ENCODE measurements at places on chromosomes 5 and 9.
A peak's percentile ranks its signal among the peaks of the same experiment; 100 is the strongest.

DNA sequence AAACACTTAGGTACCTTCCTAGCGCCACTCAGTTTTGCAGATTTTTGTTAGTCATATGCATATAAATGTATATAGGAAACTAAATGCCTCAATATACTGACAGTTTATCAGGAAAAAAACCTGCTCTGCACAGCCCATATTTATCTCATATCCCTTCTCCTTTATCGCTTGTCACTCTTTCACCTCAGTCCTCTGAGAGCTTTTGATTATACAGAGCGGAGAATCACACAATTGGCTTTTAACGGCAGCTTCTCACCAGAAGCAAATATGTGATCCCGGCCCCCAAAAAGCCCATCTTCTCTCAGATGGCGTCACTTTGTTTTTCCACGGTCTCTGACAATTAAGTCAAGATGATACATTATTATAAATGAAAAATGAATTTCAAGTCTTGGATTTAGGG, 362.6 kb downstream of the DNAH5 start:
- H3K36me3 ChIP-seq = peaks cover 4% of the 10 kb centered on the region
- DNase-seq = no peak
- H3K4me1 ChIP-seq = peaks cover 8% of the 10 kb centered on the region

- DNase-seq = no peak
- peaks cover 7% of the 10 kb centered on the region for H3K36me3 ChIP-seq
- H3K4me1 ChIP-seq = peaks cover 67% of the 10 kb centered on the region
- peak overlapping the region; percentile 92 for H3K27ac ChIP-seq
- H3K4me3 ChIP-seq = no peak overlapping the region
Measured at GRCh38 chr5:119323601-119324000, 32.2 kb upstream of the TNFAIP8 start.

- no peak overlapping the region for H3K4me3 ChIP-seq
- peak; percentile 51 for DNase-seq
- peak overlapping the region; percentile 31 for H3K27ac ChIP-seq
- H3K4me1 ChIP-seq = peaks cover 15% of the 10 kb centered on the region
- H3K27me3 ChIP-seq = no peaks in the 10 kb centered on the region
- H3K36me3 ChIP-seq = no peaks in the 10 kb centered on the region
Measured at GRCh38 chr5:96893342-96893741, 17.0 kb downstream of the ERAP2 start.

DNA sequence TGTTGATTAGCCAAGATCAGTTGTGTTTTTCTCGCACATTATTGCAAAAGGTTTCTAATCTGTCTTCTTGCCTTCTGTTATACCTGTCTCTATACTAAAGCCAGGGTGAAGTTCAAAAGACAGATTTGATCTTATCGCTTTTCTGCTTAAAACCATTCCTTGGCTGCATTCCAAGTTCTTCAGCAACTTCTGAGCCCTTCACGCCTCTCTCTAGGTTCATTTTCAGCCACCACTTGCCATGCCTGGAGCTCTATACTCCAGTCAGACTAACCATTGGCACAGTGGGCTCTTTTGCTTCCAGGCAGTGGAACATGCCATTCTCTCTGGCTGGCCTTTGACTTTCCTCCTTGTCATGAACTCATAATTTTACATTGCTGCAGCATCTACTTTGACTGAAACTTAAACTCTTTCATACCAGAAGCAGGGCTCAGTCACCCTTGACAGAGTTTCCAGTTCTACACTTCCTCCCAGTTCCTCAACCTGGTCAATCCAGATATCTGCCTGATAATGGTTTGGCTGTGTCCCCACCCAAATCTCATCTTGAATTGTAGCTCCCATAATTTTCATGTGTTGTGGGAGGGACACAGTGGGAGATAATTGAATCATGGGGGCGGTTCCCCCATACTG, 114.4 kb downstream of the SLC12A2 start:
- DNase-seq = no peak
- H3K36me3 ChIP-seq = no peaks in the 10 kb centered on the region
- peaks cover 14% of the 10 kb centered on the region for H3K4me1 ChIP-seq

GRCh38 chr5:140362875-140363630, 3.1 kb downstream of the SLC4A9 start:
- no peak overlapping the region for H3K27ac ChIP-seq
- H3K27me3 ChIP-seq = peaks cover 2% of the 10 kb centered on the region
- peak; percentile 51 for DNase-seq
- peak overlapping the region; percentile 72 for H3K4me3 ChIP-seq

DNA sequence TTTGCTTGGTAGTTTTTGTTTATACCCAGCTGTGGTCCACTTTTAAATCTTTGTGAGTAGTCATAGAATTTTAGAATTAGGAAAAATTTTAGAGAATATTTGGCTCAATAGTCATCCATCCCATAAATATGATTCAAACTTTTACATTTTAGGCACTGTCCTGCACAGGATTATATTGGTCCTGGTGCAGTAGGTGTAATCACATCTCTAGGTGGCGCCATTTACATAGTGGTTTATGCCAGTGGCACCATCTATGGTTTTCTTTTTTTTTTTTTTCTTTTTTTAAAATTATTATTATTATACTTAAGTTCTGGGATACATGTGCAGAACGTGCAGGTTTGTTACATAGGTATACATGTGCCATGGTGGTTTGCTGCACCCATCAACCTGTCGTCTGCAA, 260.7 kb upstream of the KCNN2 start:
- no peaks in the 10 kb centered on the region for H3K27me3 ChIP-seq
- no peaks in the 10 kb centered on the region for H3K36me3 ChIP-seq
- H3K4me1 ChIP-seq = peaks cover 40% of the 10 kb centered on the region
- H3K27ac ChIP-seq = no peak overlapping the region

GRCh38 chr5:156716591-156717380, 133.3 kb upstream of the PPP1R2B start:
- H3K27ac ChIP-seq = no peak overlapping the region
- DNase-seq = no peak
- no peaks in the 10 kb centered on the region for H3K4me1 ChIP-seq
- H3K36me3 ChIP-seq = no peaks in the 10 kb centered on the region

DNA sequence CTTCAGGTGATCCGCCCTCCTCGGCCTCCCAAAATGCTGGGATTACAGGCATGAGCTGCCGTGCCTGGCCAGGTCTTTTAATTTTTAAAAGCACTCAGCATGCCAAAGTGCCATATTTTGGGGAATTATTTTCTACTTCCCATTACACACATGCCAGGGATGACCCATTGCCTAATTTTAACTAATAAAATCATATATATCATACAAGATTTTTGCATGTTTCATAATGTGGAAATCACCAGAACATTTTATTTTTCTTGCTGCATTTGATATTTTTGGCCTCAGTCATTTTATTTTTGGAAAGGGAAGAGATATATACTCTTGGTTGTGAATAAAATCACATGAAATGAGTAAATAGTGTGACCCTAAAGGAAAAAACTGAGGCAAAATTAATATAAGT, 45.3 kb upstream of the TENT2 start:
- H3K4me3 ChIP-seq = no peak overlapping the region
- H3K4me1 ChIP-seq = peaks cover 36% of the 10 kb centered on the region
- H3K27ac ChIP-seq = no peak overlapping the region

- no peak for DNase-seq
- no peak overlapping the region for H3K27ac ChIP-seq
- peaks cover 11% of the 10 kb centered on the region for H3K27me3 ChIP-seq
- no peaks in the 10 kb centered on the region for H3K4me1 ChIP-seq
Measured at GRCh38 chr9:22285066-22285465, 161.6 kb upstream of the DMRTA1 start.

GRCh38 chr9:92616655-92617111, 53.2 kb downstream of the IPPK start:
- H3K36me3 ChIP-seq = peaks cover 23% of the 10 kb centered on the region
- H3K4me1 ChIP-seq = no peaks in the 10 kb centered on the region
- H3K27me3 ChIP-seq = peaks cover 7% of the 10 kb centered on the region
- H3K27ac ChIP-seq = no peak overlapping the region

DNA sequence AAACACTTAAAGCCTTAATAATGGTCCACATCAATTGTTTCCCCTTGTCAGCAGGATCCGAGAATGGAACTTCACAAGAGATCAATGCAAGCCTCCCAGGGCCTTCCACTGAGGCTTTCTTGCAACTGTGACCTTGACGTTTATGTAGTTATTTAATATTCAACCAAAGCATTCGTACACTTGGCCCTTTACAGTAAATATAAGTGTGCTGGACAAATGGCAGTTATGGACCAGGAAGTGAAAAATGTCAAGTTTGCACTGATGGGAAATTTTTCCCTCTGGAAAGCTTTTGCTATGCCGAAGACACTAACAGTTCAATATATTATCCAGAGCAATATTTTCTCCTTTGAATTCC, 101.8 kb downstream of the TTLL11 start:
- DNase-seq = no peak
- no peak overlapping the region for H3K4me3 ChIP-seq
- H3K4me1 ChIP-seq = peaks cover 18% of the 10 kb centered on the region
- no peak overlapping the region for H3K27ac ChIP-seq
- 0 out of 2 replicates have a peak, but pooled peaks cover 5% of the 10 kb centered on the region for H3K36me3 ChIP-seq

DNA sequence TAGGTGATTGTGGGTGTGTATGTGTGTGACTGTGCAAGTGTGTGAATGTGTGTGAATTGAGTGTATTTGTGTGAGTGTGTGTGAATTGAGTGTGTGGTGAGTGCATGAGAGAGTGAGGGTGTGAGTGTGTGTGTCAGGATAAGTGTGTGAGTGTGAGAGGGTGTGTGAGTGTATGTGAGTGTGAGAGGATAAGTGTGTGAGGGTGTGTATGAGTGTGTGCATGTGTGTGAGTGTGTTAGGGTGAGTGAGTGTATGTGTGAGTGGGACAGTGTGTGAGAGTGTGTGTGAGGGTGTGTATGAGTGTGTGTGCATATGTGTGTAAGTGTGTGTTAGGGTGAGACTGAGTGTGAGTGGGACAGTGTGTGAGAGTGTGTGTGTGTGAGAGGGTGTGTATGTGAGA, 21.7 kb downstream of the GPRIN1 start:
- H3K36me3 ChIP-seq = no peaks in the 10 kb centered on the region
- no peak for DNase-seq
- no peak overlapping the region for H3K4me3 ChIP-seq

- H3K36me3 ChIP-seq = no peaks in the 10 kb centered on the region
- no peak overlapping the region for H3K27ac ChIP-seq
- H3K27me3 ChIP-seq = no peaks in the 10 kb centered on the region
- H3K4me1 ChIP-seq = no peaks in the 10 kb centered on the region
- no peak for DNase-seq
- H3K4me3 ChIP-seq = no peak overlapping the region
Measured at GRCh38 chr9:106717686-106718085, 145.3 kb upstream of the ZNF462 start.

DNA sequence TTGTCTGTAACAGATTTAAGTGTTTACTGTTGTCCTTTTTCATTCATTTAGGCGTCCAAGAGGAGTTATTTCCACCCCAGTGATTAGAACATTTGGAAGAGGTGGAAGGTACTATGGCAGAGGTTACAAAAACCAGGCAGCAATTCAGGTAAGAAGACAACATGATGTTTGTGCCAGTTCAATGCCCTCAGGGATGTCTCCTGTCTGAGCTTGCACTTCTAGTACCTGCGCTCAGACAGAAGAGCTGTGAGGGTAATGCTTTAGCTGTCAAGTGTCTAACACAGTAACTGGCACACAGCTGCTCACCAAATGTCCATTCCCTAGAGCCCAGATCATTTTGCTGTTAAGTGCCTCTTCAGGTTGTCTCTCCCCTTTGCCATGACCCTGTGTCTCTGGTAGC, 14.2 kb upstream of the PHF2 start:
- no peak for DNase-seq
- no peak overlapping the region for H3K4me3 ChIP-seq
- H3K27ac ChIP-seq = no peak overlapping the region
- H3K36me3 ChIP-seq = peaks cover 19% of the 10 kb centered on the region

- H3K4me3 ChIP-seq = no peak overlapping the region
- peaks cover 16% of the 10 kb centered on the region for H3K27me3 ChIP-seq
Measured at GRCh38 chr5:115774684-115775083, 41.8 kb downstream of the CDO1 start.

DNA sequence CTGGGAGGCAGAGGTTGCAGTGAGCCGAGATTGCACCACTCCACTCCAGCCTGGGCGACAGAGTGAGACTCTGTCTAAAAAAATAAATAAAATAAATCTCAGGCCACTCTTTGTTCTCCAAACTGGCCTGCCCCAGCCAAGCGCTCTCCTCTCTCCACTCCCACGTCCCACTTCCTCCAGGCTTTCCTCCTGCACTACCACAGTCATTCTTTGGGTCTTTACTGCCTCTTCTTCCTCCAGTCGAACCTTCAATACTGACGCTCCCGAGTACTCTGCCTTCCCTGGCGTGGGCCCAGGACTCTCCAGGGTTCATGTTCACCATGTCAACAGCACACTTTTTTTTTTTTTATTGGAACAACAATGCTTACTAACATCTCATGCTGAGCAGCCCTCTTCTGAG, 23.9 kb downstream of the RNF130 start:
- no peak for DNase-seq
- H3K4me1 ChIP-seq = no peaks in the 10 kb centered on the region
- no peak overlapping the region for H3K4me3 ChIP-seq
- no peaks in the 10 kb centered on the region for H3K36me3 ChIP-seq
- H3K27me3 ChIP-seq = peaks cover 1% of the 10 kb centered on the region
- no peak overlapping the region for H3K27ac ChIP-seq

DNA sequence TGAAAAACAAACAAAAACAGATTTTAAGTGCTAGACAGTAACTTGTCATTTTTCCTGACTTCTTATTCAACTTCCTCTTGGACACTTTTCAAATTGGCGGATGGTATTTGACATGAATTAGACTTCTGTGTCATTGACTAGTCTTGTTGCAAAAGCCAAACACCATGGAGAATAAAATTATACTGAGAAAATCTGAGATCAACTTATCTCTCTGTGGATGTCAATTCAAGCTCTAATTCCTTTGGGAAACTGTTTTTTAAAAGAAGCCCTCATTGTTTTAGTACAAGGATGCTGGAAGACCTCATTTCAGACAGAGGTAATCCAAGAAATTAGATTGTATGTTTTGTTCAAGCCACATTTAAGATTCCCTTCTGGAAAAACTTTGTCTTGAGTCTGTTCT, 831.0 kb downstream of the SEMA5A start:
- H3K4me1 ChIP-seq = peaks cover 6% of the 10 kb centered on the region
- DNase-seq = no peak

DNA sequence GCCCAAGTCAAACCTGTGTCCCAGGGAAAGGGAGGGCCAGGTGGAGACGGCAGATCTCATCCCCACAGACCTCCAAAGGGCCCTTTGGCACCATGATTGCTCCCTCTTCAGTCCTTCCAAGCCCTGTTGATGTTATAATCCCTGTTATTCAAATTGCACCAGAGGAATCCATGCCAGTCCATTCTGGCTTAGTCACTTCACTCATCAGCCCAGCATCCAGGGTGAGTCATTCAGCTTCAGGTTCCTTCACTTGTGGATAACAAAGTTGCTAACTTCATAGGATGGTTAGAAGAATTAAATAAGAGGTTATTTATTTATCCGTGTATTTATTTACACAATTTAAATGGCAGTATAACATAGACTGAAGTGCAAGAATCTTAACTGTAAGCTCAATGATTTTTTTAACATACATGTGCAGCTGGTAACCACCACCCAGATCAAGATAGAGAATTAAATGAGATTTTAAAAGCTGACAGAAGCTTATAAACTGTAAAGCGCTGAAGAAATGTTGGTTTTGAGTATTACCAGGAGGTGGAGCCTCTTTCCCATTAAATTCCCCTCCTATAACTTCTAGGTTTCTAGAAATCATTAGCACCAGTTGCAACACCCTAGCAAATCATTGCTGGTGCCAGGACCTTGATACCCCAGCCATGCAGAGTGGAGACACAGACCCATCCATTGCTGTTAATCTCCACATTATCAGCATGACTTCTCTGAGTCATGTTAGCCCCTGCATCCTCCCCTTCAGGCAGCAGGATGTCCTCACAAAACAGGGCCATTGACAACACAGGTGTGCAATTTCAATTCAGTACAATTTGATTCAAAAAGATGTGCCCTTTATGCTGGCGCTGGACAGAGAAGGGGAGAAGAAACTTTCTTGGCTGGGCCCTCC, 77.4 kb downstream of the SEC61B start:
- peaks cover 25% of the 10 kb centered on the region for H3K4me1 ChIP-seq
- H3K27ac ChIP-seq = no peak overlapping the region
- peak; percentile 73 for DNase-seq
- no peak overlapping the region for H3K4me3 ChIP-seq

Measured in HFFc6 (cell line).